Mucosa of gallbladder (tissue), 1 donor: ENCODE measurements at places on chromosomes 11 and 22. TPM values are rescaled to one million over a fixed set of nuclear protein-coding genes. Genes with fewer than 3 reads are reported as not detected.

DNA sequence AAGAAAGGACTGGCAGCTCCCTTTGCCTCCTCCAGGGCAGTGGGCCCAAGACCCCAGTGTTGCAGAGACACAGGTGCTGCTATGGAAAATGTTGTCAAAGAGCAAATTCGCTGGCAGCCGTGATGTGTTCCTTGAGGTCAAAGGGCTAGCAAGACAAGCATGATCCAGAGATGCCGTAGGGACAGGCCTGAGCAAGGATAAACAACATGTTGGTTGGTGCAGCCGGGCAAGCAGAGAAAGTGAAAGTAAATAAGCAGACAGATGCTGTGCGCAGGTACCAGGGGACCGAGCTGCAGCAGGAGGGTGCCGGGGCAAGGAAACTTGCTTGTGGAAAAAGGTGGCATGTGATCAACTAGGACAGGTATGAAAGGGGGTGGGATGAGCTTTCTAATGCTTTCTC is 125.5 kb upstream of the NECTIN1 start:
- DNase-seq: no peak

The PTPN5 gene
- 0.43 TPM for total RNA-seq

DNA sequence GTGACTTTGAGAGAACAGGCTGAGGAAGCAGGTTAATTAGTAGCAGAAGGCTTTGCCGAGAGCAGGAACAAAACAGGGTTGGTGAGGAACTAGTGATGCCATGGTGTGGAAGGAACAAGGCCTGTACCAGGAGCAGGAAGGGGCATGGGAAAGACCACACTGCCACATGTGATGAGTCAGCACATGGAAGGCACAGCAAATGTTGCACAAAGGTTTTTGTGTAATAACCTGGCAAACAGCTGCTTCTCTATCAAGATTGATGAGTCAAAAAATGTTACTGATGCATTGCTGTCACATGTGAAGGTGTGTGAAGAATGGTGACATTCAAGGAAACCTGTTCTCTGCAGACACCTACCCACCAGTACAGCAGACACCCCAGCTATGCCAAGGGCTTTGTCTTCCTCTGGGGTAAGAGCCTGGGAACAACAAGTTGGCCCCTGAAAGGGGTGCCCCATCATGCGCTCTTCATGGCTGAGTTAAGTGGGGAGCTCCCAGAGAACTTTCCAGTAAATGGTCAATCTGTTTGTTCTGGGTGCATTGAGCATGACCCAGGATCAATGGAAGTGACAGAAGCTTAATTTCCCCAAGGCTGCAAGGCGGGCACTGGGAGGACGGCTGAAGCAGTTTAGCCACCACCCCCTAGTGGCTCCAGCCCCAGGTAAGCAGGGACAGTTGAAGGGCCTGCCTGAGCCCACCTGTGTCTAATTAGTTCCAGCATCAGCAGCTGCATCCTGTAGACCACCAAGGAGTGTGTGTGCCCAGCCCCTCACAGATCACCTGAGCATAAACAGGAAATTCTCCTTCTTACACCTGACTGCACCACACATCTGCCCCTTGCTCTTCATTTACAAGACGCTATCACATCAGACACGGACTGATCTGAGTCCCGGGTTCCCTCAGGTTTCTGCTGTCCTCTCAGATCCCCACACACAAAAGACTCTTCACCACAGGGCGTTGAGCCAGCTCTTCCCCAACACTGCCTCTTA is 47.6 kb downstream of the GGTLC2 start:
- DNase-seq: peak; percentile 59

The OTOG gene
- 0.12 TPM for total RNA-seq

- no peak for DNase-seq
Observed at GRCh38 chr22:45083659-45084305, 74.0 kb upstream of the PHF21B start.

- no peak for DNase-seq
Observed at GRCh38 chr11:22199243-22199642, 6.4 kb downstream of the ANO5 start.

The ISX gene
- total RNA-seq: not detected

- peak; percentile 20 for DNase-seq
Observed at GRCh38 chr11:43327987-43328386, 16.2 kb downstream of the API5 start.

- no peak for DNase-seq
Observed at GRCh38 chr22:44386386-44387035, 73.8 kb upstream of the SHISAL1 start.

The CYTH4 gene
- 24.1 TPM for total RNA-seq

The PLAAT5 gene
- 1.7 TPM for total RNA-seq

- DNase-seq: no peak
Observed at GRCh38 chr11:2954263-2954662, 25.0 kb upstream of the PHLDA2 start.

DNA sequence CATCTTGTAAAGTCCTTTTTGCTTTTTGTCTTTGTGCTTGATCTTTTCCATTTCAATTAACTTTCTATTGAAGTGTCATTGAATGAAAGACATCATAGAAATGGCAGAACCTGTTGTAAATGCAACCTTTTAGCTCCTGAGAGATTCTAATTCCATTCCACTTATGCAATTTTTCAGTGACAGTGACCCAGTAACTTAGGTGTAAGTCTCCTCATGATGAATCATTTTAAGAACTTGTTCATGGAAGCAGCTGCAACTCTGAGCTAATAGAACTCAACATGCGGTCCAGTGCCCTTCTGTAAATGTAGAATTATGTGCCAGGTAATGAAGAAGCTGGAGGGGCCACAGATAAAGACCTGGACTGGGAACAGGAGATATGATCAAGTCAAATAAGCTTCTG is 398.3 kb upstream of the SYN3 start:
- DNase-seq: no peak

The NXPE2 gene
- total RNA-seq: not detected

GRCh38 chr11:86219311-86220193 is 25.0 kb upstream of the EED start:
- DNase-seq: no peak

DNA sequence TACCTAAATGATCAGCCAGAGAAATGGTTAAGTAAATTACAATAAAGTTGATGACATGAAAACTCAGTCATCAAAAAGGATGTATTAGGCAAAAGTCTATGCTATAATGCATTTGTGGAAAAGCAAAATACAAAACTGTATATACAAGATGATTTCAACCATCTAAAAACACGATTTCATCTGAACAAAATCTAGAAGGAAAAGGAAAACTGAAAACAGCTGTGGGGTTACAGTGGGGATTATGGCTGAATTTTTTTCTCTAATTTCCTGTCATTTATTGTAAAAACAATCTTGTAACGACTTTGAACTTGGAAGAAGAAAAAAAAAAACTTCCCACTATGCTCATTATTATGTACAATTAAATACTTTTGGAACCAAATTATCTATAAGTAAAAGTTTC is 30.3 kb downstream of the CHEK2 start:
- no peak for DNase-seq

DNA sequence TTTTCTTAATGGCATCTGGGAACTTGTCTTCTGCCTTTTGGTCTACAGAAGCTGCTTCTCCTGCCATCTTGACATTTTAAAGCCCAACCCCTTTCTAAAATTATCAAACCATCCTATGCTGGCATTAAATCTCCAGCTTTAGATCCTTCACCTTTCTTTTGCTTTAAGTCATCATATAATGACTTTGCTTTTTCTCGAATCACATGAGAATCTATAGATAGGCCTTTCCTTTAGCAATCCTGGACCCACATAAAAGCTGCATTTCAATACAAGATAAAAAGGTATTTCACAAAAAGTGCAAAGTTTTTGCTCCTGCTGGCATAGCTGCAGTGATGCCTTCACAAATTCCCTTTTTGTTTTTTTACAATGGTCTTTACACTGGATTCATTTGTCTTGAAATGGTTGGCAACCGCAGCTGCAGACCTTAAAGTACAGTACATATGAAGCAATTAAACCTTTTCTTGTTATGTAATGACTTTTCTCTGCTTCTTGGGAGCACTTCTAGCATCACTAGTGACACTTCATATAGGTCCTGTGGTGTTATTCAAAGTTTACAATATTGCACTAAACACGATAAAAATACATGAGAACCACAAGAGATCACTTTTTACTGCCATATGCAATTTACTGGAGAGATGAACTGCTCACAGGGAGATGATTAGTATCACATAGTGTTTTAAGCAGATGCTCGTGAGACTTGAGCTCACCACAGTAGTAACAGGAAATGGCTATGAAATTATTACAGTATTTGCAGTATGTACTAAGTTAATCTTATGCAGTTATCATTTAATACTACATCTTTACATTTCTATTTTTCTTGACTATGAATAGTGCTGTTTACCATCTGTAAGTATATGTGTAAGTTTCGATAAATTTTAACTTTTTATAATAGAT is 41.6 kb downstream of the ACER3 start:
- no peak for DNase-seq

DNA sequence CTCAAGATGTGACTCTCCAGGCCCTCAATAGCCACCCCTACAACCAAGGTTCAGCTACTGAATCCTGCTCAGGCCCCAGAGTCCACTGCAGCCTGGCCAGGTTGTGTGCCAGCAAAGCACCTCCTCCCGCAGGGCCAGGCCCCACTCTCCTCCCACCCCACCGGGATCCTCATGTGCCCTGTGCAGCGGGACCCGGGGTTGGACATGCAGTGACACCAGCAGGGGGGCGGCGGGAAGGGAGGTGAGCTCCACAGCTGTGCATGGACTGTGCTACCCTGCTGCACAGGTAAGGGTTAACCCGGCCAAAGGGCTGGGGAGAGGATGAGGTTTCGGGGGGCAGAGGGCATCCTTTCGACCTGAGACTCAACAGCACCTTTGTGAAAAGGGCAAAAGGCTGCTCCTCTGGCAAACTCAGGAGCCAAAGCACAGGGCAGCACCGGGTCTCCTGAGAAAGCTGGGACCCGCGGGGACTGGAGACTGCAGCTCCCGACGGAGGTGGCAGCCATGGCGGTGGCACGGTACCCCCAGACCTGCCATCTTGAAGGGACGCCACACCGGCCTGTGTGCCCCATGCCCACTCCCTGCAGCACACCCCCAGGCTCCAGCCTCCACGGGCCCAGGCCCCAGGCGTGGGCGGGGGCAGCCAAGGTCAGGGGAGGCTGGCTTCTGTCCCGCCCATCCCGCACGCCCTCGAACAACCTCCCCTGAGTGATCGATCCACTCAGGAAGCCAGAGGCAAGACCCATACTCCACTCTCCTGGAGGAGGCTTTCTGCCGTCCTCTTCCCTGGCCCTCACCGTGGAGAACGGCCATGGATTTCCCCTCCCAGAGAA is 10.6 kb downstream of the PLXNB2 start:
- no peak for DNase-seq

- DNase-seq: no peak
Observed at GRCh38 chr11:115202074-115202473, 302.1 kb downstream of the CADM1 start.

The EMID1 gene
- total RNA-seq: 7.0 TPM

The APOBEC3H gene
- 1.4 TPM for total RNA-seq

GRCh38 chr22:42468841-42469240 is 36.6 kb upstream of the NFAM1 start:
- no peak for DNase-seq

The LINC01488 gene
- not detected for total RNA-seq

DNA sequence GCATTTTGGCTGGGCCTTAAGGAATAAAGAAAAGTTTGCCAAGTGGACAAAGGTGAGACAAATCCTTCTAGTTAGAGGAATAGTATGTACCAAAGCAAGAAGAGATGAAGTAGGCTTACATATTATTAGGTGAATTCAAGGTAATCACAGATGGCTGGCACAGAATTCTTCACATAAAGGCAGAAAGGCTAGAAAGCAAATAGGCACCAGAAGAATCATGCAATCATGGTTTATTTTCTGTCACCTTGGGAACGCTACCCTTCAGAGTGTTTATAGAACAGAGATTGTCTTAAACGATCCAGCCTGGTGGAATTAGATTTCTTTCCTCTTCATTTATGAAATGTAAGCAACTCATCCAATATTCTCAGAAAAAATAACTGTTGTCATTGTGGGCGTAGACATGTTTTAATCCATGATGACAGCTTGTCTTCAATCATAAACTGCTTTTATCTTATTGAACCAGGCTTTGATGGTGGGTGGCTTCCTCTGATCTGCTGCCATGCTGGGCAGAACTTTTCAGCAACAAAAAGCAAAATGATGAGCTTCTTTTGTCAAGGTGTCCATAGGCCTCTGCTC is 49.0 kb upstream of the CSNK2A3 start:
- DNase-seq: no peak

The OR52I2 gene
- total RNA-seq: not detected

DNA sequence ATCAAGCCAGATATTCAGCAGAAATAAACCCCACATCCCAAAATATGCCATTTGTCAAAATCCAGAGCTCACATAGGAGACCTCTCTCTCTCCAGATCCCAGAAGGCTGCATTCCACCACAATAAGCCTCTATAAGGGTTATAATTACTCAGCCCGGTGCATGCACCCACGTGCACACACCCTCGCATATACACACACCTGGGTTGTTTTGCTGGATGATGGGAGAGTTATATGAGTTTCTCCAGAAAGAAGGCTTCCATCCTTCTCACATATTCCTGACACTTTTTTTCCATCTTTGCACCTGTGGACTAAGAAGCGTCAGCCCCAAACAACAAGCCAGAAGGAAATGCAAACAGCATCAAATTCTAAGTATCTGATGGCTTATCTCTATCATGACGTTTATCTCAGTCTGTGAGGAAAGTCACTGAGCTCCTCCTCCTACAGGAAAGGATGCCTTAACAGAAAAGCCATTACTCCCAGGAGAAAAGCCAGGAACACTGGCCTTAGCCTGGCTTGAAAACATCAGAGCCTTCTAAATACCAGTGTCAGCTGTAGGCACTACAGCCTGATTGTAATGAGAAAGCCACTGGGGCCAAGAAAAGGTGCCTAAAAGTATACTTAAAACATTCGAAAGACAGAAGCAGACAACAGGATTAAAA is 253.2 kb downstream of the LARGE1 start:
- DNase-seq: no peak

GRCh38 chr11:97937501-97937900 is 1083.2 kb upstream of the CNTN5 start:
- DNase-seq: no peak

DNA sequence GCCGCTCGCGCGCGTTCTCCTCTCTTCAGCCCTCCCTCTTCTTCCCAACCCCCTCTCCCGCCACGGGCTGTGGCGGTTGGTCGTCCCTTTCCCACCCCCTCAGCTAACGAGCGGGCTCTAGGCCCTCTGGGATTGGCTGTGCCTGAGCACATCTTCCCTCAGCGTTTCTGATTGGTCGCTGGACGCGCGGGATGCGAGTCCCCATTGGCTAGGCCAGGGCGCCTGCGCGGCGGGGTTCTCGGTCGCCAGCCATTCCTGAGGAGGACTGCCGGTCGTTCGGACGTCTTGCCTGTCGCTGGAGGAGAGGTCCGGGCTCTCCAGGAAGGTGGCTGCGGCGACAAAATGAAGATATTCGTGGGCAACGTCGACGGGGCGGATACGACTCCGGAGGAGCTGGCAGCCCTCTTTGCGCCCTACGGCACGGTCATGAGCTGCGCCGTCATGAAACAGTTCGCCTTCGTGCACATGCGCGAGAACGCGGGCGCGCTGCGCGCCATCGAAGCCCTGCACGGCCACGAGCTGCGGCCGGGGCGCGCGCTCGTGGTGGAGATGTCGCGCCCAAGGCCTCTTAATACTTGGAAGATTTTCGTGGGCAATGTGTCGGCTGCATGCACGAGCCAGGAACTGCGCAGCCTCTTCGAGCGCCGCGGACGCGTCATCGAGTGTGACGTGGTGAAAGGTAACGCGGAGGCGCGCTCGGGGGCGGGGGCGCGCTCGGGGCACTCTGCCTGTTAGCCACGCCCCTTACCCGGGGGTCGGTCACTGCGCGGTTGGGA is at the start of gene RBM14:
Gene RBM14 (plus strand): TSS at position 252 of the 776 bp plus-strand sequence. CDS start 91 bp downstream, at position 343.
- peak; percentile 99 for DNase-seq

The E2F8 gene
- total RNA-seq: 0.32 TPM
